Articular chondrocyte of knee joint (primary cell): ENCODE measurements at places on chromosomes 3 and 15. TPM values are rescaled to one million over a fixed set of nuclear protein-coding genes. Genes with fewer than 3 reads are reported as not detected.

Gene GPR62
- total RNA-seq: 0.11 and 0.13 TPM in 2 replicates

Gene C3orf85
- not detected in 2 replicates for total RNA-seq

Gene TRPM1
- total RNA-seq: not detected in 2 replicates

Gene SCAANT1
- total RNA-seq: not detected in 2 replicates

Gene LRRC31
- total RNA-seq: not detected in 2 replicates
